ENCODE measurements at places on chromosomes 13 and 19. TPM values are rescaled to one million over a fixed set of nuclear protein-coding genes. Genes with fewer than 3 reads are reported as not detected.

ZNF677 gene
- 17.3 TPM for total RNA-seq

GRCh38 chr19:43674183-43674582 lies 4.2 kb upstream of the PLAUR start:
- no peaks in the 10 kb centered on the region for H3K27me3 ChIP-seq
- no peak for DNase-seq
- no peak overlapping the region for H3K27ac ChIP-seq
- peaks cover 28% of the 10 kb centered on the region for H3K4me1 ChIP-seq
- no peak overlapping the region for H3K4me3 ChIP-seq

DNA sequence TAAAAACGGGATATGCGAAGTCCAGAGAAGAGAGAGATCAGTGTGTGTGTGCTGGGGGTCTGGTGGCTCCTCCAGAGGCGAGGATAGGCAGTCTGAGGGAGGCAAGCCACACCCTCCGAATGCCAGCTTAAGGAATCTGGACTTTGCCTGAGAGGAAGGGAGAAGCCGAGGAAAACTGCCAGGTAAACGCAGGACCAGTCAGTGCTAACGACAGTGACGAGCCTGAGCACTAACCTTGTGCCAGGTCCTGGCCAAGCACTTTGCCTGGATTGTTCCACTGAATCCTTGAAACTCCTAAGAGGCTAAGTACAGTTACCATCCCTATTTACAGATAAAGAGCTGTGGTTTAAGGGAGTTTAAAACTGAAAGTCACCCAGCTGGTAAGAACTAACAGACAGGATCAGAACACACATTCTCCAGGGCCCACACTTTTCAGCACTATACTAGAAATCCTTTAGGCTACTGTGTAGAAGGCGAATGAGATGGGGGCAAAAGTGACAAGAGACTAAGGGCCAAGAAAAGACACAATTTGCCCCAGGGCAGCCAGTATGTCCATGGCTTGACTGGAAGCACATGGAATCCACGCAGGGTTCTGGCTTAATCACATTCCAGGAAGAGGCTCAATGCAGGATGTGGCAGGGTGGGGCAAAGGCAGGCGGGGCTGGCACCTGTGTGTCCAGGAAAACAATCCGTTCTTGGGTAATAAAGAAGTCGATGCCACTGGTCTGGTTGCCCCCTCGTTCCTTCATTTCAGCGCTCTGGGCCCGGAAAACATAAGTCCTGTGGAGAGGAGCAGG lies 15.1 kb downstream of the SMG9 start:
- DNase-seq = no peak
- H3K4me3 ChIP-seq = no peak overlapping the region
- H3K36me3 ChIP-seq = peaks cover 81% of the 10 kb centered on the region

DNA sequence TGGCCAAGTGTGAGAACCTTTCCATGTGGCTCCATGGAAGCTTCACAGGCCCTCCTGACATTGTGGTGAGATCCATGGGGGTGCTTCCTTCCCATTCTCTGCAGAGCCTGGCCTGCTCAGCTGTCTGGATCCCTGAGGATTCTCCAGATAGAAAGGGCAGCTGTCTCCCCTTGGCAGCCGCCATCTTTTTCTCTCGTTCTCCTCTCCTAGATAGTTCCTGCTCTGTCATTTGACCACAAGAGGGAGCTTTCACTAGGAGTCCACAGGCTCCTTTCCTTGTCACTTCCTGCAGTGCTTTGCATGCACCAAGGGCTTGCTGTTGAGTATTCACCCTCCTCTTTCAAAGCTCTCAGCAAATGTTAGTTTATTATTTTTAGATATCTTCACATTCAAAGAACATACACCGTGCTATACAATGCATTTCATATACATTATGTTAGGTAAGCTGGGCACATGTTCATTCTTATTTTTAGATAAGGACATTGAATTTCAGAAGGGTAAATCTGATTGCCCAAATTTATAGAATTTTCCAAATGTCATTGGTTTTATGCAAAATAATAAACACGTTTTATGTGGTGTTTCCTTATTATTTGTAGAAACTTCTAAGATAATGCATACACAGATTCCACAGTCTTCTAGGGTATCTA lies 133.2 kb downstream of the FRY start:
- no peak overlapping the region for H3K4me3 ChIP-seq
- H3K36me3 ChIP-seq = no peaks in the 10 kb centered on the region
- no peak overlapping the region for H3K27ac ChIP-seq

All from suprapubic skin (tissue), 4 donors.